8988T (cell line): ENCODE measurements at places on chromosomes 6 and 20.

DNA sequence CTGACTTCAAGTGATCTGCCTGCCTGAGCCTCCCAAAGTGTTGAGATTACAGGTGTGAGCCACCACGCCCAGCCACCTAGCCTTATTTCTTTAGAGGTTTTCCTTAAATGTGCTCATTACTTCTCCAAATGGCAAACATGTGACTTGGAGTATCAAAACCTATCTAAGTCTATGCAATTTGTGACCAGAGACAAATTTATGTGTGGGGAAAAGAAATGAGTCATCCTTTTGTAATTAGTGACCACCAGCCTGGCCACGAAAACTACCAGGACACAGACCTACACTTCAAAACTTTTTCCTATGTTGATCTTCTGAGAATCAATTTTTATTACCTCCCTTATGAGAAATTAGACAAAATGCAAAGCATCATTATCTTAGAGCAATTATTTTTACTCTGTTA lies 64.6 kb upstream of the OGFRL1 start:
- no peak for DNase-seq

DNA sequence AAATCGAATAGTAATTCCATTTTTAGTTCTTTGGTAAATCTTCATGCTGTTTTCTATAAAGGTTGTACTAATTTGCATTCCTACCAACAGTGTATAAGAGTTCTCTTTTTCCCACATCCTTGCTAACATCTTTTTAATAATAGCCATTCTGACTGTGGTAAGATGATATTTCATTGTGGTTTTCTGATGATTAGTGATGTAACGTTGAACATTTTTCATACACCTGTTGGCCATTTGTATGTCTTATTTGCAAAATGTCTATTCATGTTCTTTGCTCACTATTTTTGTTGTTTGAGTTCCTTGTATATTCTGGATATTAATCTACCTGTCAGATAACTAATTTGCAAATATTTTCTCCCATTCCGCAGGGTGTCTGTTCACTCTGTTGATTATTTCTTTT lies 64.5 kb downstream of the LIN28B start:
- no peak for DNase-seq

DNA sequence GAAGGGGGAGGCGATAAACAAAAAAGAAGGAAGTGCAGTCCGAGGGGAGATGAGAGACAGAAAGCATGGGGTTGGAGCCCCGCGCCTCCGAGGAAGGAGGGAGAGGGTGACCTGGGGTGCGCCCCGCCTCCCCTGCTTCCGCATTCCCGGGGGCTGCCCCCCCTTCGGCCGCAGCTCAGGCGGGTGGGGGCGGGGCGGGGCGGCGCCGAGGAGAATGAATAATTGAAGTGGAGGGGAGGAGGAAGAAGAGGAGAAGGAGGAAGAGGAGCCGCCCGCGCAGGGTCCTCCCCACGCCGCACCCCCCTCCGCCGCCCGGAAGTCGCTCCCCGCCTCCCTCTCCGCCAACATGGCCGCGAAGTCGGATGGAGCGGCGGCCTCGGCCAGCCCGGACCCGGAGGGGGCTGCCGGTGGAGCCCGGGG lies at the start of gene XKR7:
TSS of gene XKR7 (plus strand) at position 322 of the 420 bp plus-strand sequence. CDS start at position 347, 25 bp downstream.
- DNase-seq: no peak

DNA sequence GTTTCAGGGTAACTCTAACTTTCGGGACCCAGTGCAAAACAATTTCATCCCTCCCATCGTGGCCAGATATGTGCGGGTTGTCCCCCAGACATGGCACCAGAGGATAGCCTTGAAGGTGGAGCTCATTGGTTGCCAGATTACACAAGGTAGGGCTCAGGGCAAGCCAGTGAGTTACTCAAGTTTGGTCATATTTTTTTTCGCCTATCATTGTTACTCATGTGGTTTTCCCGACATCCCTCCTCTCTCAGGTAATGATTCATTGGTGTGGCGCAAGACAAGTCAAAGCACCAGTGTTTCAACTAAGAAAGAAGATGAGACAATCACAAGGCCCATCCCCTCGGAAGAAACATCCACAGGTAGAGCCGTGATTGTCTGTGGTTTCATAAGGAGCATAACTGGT lies 58.2 kb downstream of the DCBLD1 start:
- DNase-seq: no peak
